ENCODE measurements at places on chromosomes 7 and 10.

DNA sequence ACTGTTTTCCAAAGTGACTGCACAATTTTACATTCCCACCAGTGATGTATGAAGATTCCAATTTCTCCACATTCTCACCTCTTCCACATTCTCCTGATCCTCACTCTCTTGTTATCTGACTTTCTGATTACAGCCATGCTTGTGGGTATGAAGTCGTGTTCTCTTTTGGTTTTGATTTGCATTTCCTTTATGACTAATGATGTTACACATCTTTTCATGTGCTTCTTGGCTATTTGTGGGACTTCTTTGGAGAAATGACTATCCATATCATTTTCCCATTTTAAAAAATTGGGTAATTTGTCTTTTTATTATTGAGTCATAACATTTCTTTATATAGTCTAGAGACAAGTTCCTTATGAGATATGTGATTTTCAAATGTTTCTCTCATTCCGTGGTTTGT is 10.5 kb upstream of the GIMAP8 start:
- H3K27me3 ChIP-seq: no peaks in the 10 kb centered on the region
- no peak for DNase-seq
- no peaks in the 10 kb centered on the region for H3K36me3 ChIP-seq

- no peak overlapping the region for H3K4me3 ChIP-seq
- DNase-seq: no peak
- peaks cover 5% of the 10 kb centered on the region for H3K4me1 ChIP-seq
- H3K27me3 ChIP-seq: no peaks in the 10 kb centered on the region
- no peak overlapping the region for H3K27ac ChIP-seq
- no peaks in the 10 kb centered on the region for H3K36me3 ChIP-seq
Measured at GRCh38 chr7:55381696-55382095, 16.6 kb downstream of the LANCL2 start.

- H3K36me3 ChIP-seq: no peaks in the 10 kb centered on the region
- no peaks in the 10 kb centered on the region for H3K4me1 ChIP-seq
- no peak overlapping the region for H3K27ac ChIP-seq
- H3K4me3 ChIP-seq: no peak overlapping the region
- no peaks in the 10 kb centered on the region for H3K27me3 ChIP-seq
Measured at GRCh38 chr7:69864274-69864673, 266.0 kb downstream of the AUTS2 start.

DNA sequence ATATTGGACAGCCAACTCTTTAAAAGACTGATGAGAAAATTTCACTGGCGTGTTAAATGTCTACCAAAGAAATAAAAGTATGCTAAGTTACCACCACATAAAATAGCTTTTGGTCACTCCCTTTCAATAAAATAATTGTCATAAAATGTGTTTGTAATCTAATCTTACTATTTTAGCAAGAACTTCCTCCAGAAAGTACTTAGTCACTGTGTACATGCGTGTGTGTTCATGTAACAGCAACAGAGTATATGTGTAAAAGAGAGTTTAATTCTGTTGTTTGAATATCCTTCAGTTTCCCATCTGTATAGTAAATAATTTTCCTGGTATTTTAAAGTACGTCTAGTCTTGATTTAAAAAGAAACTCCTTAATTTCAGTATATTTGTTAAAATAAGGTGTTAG is 35.0 kb upstream of the WASL start:
- no peaks in the 10 kb centered on the region for H3K36me3 ChIP-seq
- no peak overlapping the region for H3K27ac ChIP-seq
- no peaks in the 10 kb centered on the region for H3K27me3 ChIP-seq

- no peaks in the 10 kb centered on the region for H3K27me3 ChIP-seq
- peaks cover 89% of the 10 kb centered on the region for H3K36me3 ChIP-seq
- no peak for DNase-seq
- peaks cover 14% of the 10 kb centered on the region for H3K4me1 ChIP-seq
- H3K4me3 ChIP-seq: no peak overlapping the region
Measured at GRCh38 chr7:73452999-73453635, 19.5 kb downstream of the FZD9 start.
